Stimulated activated CD4-positive, alpha-beta T cell treated with anti-CD3 and anti-CD28 coated beads, TNF-alpha, amount 100 ng/mL, for 1 hour (primary cell): ENCODE measurements at places on chromosomes 12 and 14.

DNA sequence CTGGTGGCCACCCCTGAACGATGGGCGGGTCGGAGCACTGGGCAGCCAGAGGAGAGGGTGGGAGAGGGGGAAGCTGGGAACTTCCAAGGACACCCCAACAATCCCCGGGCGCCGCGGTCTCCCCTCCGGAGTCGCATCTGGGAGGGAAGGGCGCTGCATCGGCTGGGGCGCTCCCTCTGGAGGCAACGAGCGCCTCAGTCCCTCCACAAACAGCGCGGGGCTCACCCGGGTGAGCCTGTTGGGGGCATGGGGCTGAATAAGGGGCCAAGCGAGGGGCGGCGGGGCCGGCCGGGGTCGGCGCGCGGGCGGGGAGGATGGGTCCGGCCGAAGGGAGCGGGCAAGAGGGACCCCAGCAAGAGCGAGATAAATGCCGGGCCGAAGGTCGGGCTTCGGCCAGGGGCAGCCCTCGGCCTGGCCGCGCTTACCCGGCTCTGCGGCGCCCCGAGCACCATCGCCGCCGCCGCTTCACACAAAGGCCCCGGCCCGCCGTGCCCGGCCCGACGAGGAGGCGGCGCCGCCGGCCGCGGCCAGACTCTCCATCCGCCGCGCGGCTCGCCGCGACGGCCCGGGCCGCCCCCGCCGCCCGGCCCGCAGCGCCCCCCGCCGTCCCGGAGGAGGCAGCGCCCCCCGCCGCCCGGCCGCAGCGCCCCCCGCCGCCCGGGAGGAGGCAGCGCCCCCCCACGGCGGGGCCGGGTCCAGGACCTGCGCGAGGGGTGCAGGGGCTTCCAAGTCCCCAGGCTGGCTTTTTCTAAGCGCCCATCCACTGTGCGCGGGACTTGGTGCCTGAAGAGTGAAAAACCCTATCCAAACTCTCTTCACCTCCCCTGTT lies at the start of gene ZBTB39:
TSS of gene ZBTB39 (minus strand) at position 567 of the 829 bp plus-strand sequence. CDS start 1,629 bp downstream, outside the sequence.
- peak; percentile 56 for DNase-seq

DNA sequence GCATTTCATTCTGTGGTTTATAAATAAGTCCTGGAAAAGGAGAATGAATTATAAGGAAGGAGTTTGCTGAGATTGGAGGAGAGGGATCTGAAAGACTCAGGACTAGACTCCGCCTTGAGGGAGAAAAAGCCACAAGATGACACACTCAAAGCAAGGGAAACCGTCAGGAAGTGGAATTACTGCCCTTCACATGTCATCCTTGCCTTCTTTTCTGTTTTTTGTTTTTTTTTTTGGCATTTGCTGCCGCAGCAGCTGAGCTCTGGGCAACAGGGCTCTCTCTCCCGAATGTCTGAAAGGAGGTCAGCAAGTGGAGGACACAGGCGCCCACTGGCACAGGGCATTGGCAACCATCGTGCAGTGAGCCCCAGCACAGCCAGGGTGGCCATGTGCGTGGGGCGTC lies 344.9 kb downstream of the DPF3 start:
- DNase-seq: no peak

DNA sequence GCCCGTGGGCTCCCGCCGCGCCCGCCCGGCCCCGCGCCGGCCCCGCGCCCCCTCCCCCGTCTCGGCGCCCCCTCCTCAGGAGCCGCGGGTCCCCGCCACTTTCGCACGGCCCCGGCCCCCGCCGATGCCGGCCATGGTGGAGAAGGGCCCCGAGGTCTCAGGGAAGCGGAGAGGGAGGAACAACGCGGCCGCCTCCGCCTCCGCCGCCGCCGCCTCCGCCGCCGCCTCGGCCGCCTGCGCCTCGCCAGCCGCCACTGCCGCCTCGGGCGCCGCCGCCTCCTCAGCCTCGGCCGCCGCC lies 263 bp downstream of the RCOR1 start:
- DNase-seq: no peak

- DNase-seq: no peak
Observed at GRCh38 chr12:53051881-53052412, 2.1 kb downstream of the TNS2 start.

GRCh38 chr14:63705561-63706070 lies 22.2 kb downstream of the SGPP1 start:
- DNase-seq: no peak

- no peak for DNase-seq
Observed at GRCh38 chr14:89957376-89957775, 1.6 kb downstream of the TDP1 start.

- DNase-seq: no peak
Observed at GRCh38 chr12:93766796-93767523, 89.8 kb downstream of the CRADD start.

GRCh38 chr14:69153873-69154270 lies 953 bp upstream of the DCAF5 start:
- DNase-seq: no peak

DNA sequence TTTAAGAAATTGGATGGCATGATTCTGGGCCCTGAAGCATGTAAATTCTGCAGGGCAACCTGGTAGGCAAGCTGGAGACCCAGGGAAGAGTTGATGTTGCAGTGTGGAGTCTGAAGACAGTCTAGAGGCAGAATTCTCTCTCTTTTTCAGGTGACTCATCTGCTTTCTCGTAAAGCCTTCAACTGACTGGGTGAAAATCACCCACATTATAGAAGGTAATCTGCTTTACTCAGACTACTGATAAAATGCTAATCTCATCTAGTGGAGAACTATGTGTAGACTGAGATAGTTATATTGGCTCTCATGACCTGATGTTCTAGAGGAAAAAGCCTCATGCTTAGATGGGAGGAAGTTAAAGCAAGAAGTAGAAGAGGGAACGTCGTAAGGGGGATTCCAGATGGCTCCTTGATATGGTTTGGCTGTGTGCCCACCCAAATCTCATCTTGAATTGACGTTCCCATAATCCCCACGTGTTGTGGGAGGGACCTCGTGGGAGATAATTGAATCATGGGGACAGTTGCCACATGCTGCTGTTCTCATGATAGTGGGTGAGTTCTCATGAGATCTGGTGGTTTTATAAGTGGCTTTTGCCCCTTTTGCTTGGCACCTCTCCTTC lies 723.8 kb downstream of the BCL11B start:
- no peak for DNase-seq
